Stimulated activated CD4-positive, alpha-beta T cell treated with anti-CD3 and anti-CD28 coated beads, Interleukin-1b, Interleukin-23, amount 100 ng/mL, for 1 hour (primary cell): ENCODE measurements at places on chromosomes 5 and 9.

DNA sequence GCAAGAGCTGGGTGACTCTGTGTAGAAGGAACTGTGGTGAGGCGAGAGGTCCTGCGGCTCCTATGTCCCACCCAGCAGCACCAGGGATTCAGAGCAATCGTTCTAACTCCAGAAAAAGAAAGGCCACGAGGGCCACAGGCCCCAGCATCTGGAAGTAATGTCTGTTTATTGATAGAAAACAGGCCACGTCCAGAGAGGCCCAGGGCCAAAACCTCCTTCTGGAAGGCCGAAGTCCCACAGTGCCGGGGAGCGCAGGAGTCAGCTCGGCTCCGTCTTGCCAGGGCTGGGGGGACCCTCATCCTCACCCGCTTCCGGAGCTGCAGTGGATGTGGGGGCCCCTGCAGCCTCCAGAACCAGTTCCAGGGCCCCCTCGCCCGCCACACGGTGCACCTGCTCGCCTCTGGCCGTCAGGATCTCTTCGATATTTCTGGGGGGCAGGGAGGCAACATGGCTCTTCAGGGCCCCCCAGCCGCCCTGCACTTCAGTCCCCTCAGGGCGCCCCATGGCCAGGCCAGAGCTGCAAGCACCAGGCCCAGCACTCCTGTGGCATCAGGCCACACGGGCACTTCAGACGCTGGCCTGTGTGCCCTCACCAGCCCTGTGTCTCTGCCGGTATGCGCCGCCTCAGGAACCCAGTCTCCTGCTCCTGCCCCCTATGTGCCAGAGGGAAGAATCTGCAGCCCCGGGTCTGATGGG, 1.6 kb downstream of the DNLZ start:
- DNase-seq: no peak

GRCh38 chr5:137462265-137462590, 36.9 kb downstream of the SPOCK1 start:
- no peak for DNase-seq

DNA sequence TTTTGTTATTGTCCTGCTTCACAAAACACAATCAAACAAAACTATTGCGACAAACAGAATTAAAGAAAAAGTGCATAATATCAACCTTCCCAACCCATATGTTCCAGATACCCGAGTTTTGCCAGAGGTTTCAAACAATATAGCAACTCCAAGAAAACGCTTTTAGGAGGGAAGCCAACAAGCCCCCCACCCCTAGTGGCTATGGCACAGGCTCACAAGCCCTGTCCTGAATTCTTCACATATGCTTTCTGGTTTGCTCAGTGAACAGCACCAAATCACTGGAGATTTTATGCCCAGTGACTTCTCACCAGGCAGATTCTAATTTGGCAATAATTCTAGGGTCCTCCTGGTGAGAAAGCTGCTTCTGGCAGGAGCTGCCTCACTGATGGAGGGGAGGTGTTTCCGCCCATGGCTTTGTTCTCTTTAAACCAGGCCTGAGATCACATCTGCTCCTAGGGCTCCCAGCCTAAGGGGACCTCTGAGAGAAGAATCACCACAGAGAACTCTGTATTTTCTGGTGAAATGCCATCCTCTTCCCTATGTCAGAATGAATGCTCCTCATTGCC, 1982.4 kb downstream of the EFNA5 start:
- no peak for DNase-seq

DNA sequence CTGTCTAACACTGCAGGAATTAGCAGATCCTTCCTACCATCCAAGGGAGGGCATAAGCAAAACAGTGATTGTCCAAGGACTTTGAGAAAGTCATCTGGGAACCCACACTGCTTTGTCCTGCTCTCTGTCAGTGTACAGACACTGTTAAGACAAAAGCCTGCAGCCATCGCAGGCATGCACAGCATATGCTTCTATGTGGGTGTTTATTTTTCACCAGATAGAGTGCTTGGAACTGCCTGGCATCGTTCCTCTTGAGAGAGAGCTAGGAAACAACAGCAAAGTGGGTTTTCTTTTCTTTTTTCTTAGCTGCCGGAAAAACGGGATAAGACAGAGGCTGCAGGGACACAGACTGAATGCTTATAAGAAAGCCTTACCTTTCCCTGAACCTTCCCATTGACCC, 212.3 kb downstream of the ICE1 start:
- DNase-seq: no peak

DNA sequence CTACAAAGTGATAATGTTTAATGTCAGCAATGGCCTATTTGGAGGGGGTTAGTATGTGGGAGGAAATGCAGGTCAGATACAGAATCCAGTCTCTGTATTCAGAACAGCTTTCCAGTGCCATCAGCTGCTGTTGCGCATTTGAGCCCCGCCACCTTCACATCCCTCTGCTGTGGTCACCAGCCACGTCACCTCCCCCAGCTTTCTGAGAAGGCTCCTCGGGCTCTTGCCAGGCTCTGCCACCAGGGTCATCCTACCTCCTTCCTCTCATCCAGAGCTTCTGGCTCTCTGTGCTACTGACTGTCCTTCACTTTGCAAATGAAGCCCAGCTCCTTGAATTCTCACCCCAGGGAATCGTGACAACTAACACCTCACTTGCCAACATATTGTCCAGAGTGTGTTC, 138.8 kb downstream of the PIK3R1 start:
- DNase-seq: no peak

DNA sequence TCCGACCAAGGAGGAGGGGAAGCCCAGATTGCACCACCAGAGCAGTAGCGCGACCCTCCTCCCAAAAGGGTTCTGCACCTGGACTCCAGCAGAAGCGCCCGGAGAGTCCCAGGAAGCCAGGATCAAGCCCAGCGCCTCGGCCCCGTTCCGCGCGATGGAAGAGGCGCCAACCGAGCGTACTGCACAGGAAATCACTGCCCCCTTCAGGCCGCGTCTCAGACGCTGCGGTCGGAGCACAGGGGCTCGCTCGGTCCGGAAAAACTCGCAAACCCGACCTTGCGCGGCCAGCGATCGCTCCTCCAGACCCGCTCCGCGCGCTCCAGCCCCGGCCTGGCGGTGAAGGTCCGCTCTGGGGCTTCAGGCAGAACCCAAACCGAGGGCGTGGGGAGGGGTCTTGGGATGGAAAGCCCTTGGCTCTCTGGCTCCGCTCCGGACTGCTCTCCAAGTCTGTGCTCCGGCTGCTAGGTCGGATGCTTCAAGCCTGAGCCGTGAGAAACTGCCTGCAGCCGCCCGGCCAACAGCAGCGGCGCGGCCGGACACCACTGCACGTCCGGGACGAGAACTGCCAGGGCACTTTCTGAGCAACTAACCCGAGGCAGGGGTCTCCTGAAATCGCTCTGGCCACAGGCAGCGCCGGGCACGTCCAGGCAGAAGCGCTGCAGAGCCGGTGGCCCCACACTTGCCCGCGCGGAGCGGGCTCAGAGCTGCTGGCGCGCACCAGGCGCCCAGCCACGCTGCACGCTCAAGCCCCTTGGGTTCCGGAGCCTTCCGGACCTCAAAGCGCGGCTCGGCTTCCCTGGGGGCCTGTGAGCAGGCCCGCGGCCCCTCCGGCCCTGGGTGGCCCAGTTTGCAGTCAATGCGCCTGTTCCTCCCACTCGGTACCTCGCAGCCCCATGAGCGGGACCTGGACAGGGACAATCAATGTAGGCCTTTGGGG, 1.3 kb downstream of the GABBR2 start:
- no peak for DNase-seq

- no peak for DNase-seq
Measured at GRCh38 chr5:33346534-33346933, 94.2 kb upstream of the TARS1 start.

DNA sequence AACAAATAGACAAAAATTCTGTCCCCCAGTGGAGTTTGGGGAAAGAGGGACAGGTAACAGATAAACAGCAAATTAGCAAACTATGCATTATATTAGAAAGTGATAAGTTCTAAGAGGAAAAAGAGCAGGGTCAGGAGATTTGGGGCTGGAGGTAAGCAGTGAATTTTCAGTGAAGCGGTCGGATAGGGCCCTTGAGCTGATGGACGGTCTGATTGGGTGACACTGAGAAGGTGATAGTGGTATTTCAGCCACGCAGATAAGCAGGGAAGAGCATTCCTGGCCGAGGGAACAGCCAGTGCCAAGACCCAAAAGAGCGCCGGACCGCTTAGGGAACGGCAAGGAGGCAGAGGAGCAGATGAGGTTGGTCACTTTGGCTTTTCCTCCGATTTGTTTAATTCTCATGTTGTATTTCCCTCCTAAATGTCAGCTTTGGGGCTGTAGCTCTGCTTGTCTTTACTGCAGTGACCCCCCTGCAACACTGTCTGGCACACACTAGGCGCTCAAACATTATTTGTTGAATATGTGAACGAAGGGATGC, 1.1 kb upstream of the PTPN3 start:
- DNase-seq: no peak
